ENCODE measurements at places on chromosomes 6 and 20.

GRCh38 chr6:47134476-47135189 is 92.5 kb upstream of the ADGRF1 start:
- no peak for DNase-seq

GRCh38 chr20:64188091-64188490 is 23.8 kb downstream of the MYT1 start:
- DNase-seq = no peak

- DNase-seq = no peak
These were observed 2.2 kb upstream of the RWDD1 start for GRCh38 chr6:116568821-116569755.

- no peak for DNase-seq
These were observed 30.7 kb downstream of the C6orf163 start for GRCh38 chr6:87375315-87375714.

DNA sequence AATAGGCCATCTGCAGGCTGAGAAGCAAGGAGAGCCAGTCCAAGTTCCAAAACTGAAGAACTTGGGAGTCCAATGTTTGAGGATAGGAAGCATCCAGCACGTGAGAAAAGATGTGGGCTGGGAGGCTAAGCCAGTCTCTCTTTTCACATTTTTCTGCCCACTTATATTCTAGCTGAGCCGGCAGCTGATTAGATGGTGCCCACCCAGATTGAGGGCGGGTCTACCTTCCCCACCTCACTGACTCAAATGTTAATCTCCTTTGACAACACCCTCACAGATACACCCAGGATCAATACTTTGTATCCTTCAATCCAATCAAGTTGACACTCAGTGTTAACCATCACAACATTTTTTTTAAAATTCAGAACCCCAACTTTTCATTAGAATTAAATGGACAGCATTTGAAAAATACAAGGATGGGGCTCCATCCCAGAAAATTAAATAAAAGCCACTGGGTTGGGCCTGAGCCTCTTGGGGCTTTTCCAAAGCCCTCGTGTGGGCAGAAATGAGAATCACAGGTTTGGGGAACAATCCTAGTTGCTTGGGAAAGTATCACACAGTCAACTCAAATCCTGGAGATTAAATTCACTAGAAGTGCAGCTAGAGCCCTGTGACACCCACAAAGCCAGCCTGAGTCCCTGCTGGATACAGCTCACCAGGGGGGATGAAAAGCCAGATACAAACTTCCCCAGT is 2.2 kb downstream of the CLDN20 start:
- DNase-seq = no peak

GRCh38 chr6:52098721-52099120 is 11.3 kb upstream of the PKHD1 start:
- no peak for DNase-seq

GRCh38 chr6:132199343-132199742 is 201.9 kb downstream of the MOXD1 start:
- DNase-seq = no peak

GRCh38 chr20:59940956-59941294 is 736 bp downstream of the FAM217B start:
- no peak for DNase-seq

DNA sequence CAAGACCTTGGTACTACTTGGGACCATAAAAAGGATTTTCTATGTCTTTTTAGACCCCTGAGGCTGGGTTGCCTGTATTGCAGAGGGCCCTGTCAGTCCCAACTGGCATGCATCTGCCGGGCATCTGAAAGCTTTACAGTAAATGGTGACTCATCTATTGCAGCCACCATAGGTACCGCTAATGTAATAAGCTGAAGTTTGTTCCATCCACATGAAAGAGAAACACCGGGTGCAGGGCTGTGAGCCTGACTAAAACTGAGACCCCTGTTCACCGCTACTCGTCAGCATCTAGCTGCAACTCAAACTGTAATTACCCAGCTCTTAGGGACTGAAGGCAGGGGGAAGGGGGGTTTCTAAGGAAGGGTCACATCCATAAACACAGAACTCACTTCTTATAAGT is 49.5 kb downstream of the TRERF1 start:
- DNase-seq = peak; percentile 48

- DNase-seq = no peak
These were observed 293.0 kb downstream of the RNGTT start for GRCh38 chr6:88670369-88670768.

DNA sequence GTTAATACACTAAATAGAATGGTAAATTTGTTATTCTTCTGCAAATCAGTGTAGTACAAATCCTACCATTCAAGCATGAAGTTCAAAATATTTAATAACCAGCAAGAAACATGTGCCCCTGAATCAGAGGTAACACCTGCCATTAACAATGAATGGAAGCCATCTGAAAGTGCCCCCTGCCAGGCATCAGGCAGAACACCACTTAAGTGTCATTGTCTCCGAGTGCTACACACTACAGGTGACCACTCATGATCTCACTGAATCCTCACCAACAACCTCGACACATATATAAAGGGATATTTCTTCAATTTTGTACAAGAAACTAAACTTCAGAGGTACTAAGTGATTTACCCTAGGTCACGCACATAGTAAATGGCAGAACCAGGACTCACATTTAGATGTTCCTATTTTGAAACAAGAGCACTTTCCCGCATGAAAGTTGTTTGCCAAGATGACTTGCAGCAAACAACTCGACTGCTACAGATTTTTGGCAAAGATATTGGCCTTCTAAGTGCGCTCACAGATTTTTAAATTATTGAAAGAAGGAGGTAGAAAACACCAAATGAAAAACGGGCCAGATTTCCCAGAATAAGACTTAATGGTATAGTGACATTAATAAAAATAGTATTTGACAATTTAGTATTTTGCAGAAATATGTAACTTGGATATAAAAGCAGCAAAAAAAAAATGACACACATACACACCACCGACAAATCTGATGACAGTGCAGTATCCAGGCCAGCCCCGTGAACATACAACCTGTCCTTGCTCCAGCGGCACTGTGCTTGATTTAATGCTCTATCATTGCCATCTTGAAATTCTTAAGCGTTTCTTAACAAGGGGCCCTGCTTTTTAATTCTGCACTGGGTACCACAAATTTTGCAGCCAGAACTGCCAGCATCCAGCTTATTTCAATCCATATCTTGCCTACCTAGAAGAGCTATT is 274.5 kb downstream of the ALDH8A1 start:
- DNase-seq = no peak

DNA sequence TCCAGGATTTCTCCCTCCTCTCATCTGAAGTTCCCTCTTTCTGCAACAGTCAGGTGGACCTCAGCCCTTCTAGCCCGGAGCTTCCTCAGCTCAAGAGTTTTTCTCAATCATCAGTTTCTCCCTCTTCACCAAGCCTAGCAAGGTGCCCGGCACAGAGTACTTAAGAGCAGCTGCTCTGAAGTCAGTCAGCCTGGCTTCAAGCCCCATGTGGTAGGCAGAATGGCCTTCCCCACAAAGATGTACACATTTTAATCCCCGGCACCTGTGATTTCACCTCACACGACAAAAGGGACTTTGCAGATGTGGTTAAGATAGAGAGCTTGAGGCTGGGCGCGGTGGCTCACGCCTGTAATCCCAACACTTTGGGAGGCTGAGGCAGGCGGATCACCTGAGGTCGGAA is 15.1 kb upstream of the RBPJL start:
- DNase-seq = no peak
